ENCODE measurements at places on chromosomes 3 and 15.

GRCh38 chr15:26126819-26127387, 263.8 kb upstream of the ATP10A start:
- DNase-seq: no peak

DNA sequence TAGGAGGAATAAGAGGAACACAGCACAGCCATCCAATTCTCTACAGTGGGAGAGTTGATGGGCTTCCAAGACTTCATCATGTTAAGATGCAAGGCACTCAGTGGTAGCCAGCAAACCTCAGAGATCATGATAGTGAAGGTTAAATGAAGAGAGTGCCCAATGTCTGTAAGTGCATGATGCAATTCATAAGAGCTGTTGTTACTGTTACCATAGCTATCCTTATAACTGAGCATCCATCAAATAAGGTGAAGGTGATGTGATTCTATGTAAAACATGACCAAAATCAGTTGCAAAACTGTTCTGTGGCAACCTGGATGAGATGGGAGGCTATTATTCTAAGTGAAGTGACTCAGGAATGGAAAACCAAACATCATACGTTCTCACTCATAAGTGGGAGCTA, 289.7 kb downstream of the MAGI1 start:
- DNase-seq: no peak

DNA sequence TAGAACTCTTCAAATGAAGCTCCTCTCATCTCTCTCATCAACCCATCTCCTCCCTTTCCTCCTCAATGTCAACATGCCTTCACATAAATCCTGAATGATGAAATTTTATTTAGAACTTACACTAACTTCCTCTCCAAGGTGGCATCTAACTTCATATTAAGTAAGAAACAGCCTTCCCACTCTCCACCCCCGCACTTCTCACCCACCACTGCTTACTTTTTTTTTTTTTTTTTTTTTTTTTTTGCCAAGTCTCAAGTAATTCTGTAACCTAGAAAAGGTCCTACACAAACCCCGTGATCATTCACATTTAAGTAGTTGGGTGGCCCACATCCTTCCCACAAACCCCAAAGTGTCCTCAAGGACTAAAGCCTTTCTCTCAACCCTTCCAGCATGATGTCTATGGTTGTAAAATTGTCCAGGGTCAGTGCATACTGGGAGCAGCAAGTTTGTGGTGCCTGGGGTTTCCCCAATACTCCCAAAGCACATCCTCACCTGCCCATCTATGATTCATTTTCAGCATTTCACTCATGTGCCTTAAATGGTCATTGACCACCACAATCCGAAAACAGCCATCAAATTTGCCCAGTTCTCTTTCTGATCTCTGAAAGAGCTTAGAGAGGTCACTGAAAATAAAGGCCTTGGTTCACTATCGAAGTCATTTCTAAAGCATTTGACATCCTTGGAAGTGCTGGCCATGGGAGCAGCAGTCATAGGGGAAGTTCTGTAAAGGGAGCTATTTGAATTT, 47.2 kb downstream of the CD86 start:
- no peak for DNase-seq

DNA sequence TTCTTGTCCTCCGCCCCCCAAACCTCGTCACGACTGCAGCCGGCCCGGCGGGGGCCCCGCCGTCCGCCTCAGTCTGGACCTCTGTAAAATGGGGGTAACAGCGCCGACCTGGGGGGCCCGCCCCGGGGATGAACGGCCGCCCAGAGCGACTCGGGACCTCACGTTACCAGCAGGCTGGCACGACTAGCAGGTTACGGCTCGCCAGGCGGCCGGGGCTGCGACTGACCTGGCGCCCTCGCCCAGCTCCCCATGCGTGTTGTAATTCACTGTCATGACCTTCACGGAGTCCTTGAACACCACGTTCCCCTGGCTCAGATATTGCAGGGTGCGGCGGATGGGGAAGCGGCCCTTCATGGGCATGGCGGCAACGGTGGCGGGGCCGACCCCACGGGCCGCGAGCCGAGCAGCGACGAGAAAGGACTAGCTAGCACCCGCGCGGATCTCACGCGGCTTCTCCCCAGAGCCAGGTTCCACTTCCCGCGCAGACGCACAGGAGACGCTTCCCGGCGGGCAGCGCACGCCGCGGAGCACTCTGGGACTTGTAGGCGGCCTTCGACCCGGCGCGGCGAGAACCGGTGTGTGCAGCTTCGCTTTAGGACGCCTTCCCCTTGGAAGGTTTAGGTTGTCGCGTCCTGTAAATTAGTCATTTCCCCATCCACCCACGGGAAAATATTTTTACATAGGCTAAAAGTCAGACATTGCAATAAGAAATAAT, at the start of gene MRPS25:
TSS of gene MRPS25 (minus strand) at position 481 of the 715 bp plus-strand sequence. CDS start at position 360, 121 bp downstream.
- peak; percentile 92 for DNase-seq

GRCh38 chr3:34196914-34197313, 398.5 kb downstream of the PDCD6IP start:
- no peak for DNase-seq

DNA sequence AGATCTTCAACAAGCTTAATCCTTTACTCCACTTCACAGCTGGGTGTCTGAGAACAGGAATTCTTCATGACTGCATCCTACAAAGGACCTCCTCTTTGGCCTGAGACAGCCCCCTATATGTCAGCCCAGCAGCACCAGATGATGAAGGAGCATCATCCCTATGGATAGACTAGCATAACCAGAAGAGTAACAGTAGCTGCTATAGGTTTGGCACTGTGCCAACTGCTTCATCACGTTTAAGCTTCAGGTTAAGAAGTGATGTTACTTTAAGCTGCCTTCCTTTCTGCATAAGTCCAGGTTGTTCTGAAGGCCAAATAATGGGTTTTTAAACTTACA, 50.6 kb downstream of the CMSS1 start:
- no peak for DNase-seq

- DNase-seq: no peak
These were observed 34.3 kb downstream of the GOLGA6L10 start for GRCh38 chr15:82314769-82315518.

GRCh38 chr3:69290006-69290405, 95.9 kb downstream of the FRMD4B start:
- no peak for DNase-seq

GRCh38 chr3:2770451-2770850, 339.7 kb downstream of the IL5RA start:
- DNase-seq: no peak

GRCh38 chr3:94935738-94936580, 873.1 kb downstream of the NSUN3 start:
- DNase-seq: no peak

DNA sequence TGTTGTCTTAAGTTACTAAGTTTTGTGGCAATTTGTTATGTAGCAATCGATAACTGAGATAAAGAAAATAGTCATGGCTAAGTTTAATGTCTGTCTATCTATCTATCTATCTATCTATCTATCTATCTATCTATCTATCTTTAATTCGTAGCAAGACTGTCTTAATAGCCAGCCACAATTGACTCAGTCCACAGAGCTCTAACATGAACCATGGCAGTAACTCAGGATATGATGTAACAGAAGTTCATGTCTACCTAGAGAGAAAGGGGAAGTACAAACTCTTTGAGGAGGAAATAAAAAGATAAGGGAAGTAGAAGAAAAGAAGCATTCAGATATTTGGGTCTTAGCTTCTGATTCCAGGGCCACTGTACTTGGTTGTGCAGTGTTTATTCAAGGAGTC, 61.5 kb upstream of the FNDC3B start:
- no peak for DNase-seq

DNA sequence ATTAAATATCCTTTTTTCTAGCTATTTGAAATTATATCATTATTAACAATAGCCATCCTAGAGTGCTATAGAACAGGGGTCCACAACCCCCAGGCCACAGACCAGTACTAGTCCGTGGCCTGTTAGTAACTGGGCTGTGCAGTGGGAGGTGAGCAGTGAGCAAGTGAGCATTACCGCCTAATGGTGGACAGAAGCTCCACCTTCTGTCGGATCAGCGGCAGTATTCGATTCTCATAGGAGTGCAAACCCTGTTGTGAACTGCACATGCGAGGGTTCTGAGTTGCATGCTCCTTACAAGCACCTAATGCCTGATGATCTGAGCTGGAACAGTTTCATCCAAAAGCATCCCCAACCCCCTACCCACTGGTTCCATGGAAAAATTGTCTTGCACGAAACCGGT, 11.7 kb downstream of the CLDN16 start:
- DNase-seq: no peak

DNA sequence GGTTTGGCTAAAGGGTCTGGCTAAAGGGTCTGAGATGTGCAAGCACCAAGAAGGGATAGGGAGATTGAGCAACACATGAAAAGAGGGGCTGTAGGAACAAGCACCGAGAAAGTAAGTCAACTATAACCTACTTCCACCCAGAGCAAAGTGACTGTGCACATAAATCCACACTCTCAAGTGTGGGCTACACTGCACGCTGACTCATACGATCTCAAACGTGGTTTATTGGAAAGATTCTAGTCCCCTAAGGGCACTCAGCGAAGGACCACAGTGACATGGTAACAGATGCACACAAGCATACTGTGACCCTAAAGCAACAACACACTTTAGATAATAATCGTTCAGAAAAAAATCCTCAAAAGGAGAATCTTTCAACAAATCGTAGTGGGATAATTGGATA, 48.0 kb downstream of the EHHADH start:
- no peak for DNase-seq

GRCh38 chr3:194928831-194929577, 243.3 kb downstream of the FAM43A start:
- no peak for DNase-seq

GRCh38 chr3:5165698-5166097, 21.8 kb upstream of the EDEM1 start:
- DNase-seq: no peak

DNA sequence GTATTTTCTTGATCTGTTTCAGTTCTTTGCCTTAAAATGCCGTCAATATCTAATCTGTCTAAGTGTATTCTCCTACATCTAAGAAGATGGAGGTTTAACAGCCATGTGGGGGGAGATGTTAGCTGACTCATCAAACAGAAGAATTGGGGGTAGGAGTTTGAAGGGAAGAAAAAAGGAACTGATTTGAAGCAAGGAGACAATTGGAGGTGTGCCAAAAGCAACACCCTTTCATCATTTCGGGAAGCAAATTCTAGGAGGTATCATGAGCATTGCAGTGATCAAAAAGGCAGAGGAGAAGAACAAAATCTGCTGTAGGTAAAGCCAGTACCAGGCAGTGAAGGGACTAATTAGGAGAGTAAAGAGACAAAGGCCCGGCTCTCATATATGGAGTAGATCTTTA, 337.3 kb upstream of the TBC1D5 start:
- no peak for DNase-seq

- DNase-seq: no peak
These were observed 27.4 kb upstream of the CD47 start for GRCh38 chr3:108118038-108118768.

DNA sequence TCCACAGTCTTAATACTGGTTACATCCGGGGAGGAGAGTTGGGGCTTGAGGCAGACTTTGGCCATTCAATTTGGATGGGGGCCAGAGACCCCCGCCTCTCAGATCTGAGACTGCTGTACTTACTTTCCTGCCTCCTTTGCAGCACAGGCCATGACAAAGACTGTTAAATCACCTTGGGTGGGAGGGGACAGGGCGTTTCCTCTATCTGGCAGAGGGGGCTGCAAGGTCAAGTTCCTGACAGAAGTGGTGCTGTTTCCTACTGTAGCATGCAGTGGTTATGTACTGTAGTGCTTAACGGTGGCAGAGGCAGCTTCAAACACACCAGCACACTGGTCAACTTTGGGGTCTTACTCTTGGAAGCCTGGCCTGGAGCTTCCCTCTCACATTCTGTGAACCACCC, 261.2 kb upstream of the LRRFIP2 start:
- no peak for DNase-seq

GRCh38 chr15:64156652-64157331, 5.3 kb downstream of the SNX22 start:
- DNase-seq: no peak

GRCh38 chr15:85623315-85624049, 171.2 kb downstream of the KLHL25 start:
- DNase-seq: no peak

- no peak for DNase-seq
These were observed 28.9 kb downstream of the SETMAR start for GRCh38 chr3:4332111-4332510.
